ENCODE measurements at places on chromosomes 16 and 17. TPM values are rescaled to one million over a fixed set of nuclear protein-coding genes. Genes with fewer than 3 reads are reported as not detected.

DNA sequence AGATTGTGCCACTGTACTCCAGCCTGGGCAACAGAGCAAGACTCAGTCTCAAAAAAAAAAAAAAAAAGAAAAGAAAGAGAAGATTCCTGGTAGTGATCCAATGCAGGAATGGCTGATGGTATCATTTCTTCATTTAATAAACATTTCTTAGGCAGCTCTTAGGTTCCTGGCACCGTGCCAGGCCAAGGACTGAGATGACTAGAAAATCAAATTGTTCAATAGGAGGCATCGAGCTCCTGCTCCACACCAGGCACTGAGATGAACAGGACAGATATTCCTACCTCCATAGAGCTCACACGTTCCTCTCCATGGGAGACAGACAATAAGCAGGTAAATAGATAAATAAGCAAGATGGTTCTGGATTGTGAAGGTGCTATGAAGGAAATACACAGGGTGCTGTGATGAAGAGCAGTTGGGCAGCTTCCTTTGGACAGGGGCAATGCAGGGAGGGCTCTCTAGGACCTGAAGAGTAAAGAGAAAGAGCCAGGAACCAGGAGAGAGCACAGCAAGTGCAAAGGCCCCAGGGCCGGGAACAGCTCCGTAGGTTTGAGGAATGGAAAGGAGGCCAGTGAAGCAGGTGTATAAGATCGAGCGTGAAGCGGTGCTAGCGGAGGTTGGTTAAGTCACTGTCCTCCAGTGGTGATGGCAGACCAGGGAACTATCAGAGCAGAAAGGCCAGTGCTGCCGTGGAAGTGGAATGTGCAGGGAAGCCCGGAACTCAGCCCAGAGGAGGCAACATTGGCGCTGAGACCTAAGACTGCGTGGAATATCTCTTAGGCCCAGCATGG lies 26.5 kb upstream of the CRHR1 start:
- no peak for DNase-seq

- DNase-seq: no peak
Measured at GRCh38 chr17:74490716-74491115, 24.3 kb downstream of the CD300A start.

The C16orf82 gene
- total RNA-seq: not detected

DNA sequence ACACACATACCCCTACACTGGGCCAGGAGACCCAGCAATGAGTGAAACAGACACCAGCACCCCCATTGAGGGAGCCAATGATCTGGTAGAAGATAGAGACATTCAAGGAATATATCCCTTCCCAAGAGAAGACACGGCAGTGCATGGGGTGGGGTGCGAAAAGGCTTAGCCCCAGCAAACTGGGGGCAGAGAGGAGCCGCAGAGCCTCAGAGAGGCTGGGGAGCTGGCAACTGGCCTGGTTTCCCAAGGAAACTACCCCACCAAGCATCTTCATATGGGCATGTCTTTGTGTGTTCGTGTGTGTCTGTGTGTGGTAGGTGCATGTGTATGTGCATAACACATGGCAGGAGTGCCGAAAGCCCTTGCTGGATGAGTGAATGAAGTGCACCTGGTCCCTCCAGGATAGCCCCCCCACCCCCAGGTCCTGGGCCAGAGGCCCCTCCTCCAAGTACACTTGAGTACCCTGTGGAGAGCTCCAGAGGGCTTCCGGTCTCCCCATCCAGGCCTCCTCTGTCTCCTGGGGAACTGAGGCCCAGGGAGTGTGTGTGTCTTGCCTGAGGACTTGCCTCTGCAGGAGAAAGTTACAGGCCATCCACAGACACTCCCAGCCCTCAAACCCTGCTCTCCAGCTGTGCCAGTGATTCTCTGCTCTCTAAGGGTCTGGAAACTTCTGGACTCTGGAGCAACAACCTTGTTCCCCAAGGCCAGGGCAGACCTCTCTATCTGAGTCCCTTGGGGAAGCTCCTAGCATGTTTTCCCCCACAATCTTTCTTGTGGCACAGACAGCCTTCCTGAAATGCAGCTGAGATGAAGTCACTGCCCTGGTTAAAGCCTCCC lies 15.9 kb downstream of the TBX2 start:
- DNase-seq: peak; percentile 21

DNA sequence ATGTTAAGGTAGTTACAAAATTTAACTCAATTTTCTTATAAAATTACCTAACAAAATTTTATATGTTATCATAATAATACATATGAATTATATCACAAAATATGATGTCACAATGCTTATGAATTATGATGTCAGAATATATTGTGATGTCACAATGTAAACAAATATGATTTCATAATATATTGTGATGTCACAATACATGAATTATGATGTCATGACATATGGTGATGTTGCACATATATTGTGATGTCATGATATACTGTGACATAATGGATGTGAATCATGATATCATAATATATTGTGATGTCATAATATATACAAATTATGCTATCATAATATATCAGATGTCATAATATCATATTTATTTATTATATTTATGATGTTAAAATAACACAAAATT lies 1879.9 kb downstream of the TP53TG3F start:
- DNase-seq: no peak

DNA sequence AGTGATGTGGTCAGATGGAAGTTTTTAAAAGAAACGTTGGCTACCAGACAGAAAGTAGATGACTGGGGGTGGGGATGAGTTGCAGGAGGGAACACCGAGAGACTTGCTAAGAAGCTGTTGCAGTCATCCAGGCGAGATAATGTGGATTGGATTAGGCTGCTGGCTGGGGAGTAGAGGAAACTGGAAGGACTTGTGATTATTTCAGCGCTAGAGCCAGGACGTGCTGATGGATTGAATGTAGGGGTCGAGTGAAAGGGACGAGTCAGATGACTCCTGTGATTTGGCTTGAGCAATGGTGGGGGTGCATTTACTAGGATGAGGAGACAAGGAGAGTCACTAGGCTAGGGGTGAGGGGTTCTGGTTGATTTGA lies 88.5 kb downstream of the CLEC16A start:
- DNase-seq: no peak

DNA sequence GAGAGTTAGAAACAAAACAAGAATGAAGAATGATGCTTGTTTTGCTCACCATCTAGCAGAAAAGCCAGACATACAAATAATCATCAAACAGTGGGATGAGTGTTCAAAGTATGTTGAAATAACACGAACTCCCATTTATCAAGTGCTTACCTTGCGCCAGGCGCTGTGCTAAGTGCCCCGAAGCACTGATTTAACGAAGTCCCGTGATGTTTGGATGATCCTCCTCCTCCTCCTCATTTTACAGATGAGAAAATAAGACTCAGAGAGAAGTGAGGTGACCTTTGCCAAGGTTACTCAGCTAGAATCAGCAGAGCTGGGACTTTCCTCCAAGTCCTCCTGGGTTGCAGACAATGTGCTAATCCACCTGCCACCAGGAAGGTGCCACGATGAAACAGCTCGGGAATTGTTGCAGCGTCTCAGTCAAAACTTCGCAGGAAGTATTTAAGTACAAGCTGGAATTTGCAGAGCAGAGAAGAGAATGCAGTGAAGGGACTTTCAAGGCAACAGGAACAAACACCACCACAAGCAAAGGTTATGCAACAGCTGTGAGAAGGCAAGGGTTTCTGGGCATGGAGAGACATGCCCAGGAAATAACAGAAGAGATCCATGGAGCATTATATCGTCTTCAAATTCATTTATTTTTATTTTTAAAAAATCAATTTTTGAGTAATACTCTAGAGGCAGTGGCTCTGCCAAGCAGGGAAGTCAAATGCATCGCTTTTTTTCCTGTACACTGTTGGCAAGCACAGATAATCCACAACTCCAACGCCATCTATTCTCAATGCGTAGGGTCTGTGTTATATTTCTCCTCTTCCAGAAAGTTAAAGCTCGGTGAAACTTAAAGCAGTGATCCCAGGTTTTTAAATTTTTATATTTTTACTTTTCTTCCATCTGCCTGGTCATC lies 11.1 kb downstream of the PRCD start:
- no peak for DNase-seq

- no peak for DNase-seq
Measured at GRCh38 chr16:50673496-50674275, 7.4 kb downstream of the SNX20 start.

GRCh38 chr16:4868535-4868934 lies 21.3 kb downstream of the UBN1 start:
- DNase-seq: no peak

DNA sequence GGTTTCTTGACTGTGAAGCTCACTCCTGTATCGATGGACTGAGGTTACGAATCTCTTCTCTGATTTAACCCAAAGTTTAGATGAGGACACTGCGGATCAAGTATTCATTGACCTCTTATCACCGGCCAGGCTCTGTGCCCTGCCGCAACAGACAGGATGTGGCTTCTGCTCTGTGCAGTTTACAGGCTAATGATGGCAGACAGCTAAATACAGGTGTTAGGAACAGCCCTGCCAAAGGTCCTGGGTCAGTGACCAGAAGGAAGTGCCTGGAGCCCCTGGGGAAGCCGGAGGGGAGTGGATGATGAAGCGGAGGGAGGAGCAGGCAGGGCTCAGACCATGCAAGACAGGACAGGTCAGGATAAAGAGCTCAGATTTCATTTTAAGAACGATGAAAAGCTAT lies 44.4 kb downstream of the HAPSTR1 start:
- no peak for DNase-seq

The HP gene
- total RNA-seq: not detected

The KPNA2 gene
- 41.9 TPM for total RNA-seq

The CRAMP1 gene
- 16.6 TPM for total RNA-seq

The GALR2 gene
- not detected for total RNA-seq

DNA sequence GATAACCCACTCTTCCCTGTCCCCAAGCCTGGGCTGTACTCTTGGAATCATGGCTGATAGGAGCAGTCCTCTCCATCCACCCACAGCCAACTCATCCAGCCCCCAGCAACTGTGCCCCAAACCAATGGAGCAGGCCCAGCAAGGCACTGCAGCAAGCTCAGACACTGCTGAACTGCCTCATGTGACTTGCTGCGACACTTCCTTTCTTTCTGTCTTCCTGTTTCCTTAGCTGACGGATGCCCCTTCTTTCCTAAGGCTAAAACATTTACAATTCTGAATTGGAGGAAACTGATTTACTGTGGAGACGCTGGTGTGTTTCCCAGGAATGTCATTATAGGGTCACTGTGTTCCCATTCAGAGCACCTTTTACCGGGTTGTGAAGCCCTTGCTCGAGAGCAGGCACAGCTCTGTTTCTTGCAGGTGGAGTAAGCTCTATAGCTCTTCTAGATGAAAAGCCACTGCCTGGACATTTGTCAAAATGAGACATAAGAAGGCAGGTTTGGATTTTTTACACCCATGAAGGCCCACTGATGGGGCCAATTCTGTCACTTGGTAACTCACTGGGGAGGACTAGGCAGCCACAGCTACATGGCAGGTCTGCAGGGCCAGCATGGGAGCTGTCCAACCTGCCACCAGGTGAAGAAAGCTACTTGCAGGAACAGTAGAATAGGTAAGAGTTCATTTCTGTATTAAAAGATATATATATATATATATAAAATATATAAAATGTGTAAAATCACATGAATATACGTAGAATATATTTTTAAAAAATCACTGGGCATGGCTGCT lies 27.4 kb downstream of the TMEM11 start:
- DNase-seq: no peak

The PRAC1 gene
- total RNA-seq: 200 TPM

The FBXW10B gene
- total RNA-seq: 0.95 TPM

Data from left colon (tissue), 2 donors.